ENCODE measurements at places on chromosomes 13 and 19.

- no peak for DNase-seq
Observed at GRCh38 chr19:8192221-8192820, 16.8 kb upstream of the CERS4 start.

DNA sequence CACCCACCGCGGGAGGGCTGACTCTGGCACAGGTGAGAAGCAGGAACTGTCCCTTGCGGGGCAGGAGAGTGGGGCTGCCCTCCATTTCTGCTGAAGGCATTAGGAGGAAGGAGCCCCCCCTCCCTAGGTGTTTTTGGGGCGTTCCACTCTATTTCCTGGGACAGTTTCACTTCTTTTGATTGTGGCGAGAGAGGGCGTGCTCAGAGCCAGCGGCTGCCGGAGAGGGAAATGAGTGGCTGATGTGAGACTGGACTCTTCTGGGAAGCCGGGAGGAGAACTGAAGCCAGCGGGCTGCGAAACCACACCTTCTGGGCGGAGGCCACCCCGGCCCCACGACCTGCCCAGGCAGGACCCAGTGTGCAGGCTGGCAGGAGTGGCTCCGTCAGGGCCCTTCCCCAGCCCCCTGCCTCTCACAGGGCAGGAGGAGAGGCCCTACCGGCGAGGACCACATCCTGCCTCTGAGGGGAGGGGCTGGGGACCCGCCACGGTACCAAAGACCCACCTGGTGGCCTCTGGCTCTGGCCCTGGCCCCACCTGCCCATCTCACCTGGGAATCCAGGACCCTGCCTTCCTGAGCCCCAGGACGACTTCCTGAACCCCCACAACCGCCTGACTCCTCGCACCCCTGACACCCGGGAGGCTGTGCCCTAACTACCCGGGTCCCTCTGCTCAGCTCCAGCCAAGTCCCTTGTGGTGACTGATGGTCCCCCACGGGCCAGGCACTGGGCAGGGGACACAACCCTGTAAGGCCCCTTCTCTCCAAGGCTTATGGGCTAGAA lies 25.9 kb downstream of the MPND start:
- DNase-seq, result no peak

DNA sequence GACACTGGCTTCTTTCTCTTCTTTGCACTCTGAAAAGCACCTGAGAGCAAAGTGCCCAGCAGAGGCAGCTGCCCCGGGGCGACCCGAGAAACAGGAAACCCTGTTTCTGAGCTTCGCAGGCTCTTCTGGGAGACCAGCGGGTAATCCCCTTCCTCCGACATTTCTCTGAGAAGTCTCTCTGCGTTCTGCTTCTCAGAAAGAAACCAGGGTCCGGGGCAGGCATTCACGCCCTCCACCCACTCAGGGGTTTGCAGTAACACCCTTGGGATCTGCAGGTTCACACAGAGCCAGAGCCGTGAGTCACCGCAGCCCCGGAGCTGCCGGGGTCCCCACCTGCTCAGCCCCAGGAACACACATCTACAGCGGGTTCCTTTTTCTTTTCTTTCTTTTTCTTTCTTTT lies 86.0 kb downstream of the GADD45B start:
- no peak for DNase-seq

DNA sequence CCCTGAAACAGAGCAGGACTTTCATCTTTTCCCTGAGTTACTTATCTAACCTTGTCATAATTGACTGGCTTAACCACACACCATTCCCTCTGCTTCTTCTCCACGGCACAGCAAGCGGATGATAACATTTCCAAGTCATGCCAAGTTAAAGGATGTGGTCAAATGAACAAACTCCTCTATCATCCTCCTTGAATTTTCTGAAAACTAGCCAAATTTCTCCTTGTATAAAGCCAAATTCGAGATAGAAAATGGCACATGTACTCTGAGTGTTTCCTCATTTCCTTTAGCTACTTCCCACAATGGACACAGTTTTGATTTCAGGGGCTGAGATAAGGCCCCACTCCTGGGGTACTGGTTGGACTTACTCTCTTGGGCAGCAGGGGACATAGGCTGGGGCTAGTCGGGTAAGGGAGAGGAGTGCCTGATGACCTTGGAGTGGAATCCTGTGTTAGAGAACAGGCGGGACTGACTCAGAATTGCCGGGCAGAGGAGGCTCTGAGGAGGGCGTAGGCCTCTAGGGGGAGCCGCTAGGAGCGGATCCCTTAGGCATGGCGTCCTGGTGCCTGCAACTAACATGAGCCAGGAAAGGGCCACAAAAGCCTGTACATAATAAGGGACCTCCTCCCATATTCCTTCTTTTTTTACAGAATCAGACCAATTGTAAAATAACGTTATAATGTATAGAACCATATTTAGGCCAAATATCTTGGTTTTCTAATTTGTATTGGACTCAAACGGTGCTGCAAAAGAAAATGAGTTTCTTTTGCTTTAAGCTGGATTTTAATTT lies 20.3 kb upstream of the TMTC4 start:
- DNase-seq, result no peak

- DNase-seq, result no peak
Observed at GRCh38 chr13:29483211-29483610, 112.3 kb downstream of the SLC7A1 start.

DNA sequence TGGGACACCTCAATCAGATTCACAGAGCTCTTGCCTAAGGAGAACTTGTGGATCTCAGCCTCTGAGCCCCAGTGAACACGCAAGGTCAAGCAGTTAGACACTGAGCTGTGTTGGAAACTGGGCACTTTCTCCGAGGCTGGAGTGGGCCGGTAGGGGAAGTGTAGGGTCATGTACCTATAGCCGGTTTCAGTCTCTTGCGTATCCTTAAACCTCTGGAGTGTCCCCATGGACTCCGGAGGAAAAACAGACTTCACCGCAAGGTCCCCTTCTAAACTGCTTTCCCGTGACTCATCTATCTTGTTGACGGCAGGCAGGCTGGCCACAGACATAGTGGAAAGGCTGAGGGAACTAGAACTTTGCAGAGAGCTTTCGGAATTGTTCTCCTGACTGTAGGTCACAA lies 11.3 kb downstream of the IQCN start:
- DNase-seq, result no peak

DNA sequence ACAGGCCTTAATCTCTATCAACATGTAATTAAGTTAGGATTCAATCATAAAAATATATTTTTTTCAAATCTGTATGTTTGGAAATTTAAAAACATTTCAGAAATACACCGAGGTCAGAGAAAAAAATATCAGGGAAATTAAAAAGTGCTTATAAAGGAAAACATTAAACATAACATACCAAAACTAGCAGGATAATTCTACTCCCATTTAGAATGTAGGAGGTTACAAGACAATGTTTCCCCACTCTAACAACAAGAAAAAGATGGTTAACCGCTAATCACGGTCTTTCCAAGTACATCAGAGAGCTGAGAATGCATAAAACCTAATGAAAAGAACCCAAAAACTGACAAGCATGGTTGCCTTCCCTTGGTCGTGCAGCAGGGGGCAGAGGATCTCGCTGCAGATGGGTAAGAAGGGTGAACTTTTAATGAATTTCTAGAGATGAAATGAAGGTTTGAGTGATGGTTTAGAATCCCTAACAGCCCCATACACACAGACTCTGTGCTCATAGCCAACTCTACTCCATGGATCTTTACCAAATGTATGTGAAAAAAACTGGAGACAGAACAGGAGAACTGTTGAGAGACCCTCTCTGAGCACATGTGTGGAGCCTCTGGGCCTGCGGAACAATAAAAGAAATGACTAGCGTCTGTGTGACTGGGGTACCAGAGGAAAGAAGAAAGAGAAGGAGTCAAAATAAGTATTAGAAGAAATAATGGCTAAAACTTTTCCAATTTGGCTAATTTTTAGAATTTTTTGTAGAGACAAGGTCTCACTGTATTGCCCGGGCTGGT lies 51.3 kb upstream of the LSM14A start:
- no peak for DNase-seq

GRCh38 chr13:112056284-112056727 lies 10.6 kb upstream of the SOX1 start:
- DNase-seq, result no peak

DNA sequence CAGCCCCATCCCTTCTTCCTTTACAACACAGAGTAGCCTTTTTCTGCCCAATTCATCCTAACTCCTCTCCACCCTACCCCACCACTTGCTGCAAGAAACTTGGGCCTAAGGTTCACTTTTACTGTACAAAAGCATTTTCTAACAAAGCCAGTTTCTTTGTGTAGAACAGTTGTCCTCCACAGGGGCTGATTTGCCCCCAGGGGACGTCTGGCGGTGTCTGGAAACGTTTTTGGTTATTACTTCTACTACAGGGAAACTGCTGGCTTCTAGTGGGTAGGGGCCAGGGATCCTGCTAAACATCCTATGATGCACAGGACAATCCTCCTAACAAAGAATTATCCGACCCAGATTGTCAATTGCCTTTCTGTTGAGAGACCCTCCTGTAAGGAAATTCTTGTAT lies 7.3 kb upstream of the LMO7 start:
- no peak for DNase-seq

GRCh38 chr19:41530761-41531301 lies 45.1 kb upstream of the CEACAM21 start:
- no peak for DNase-seq

DNA sequence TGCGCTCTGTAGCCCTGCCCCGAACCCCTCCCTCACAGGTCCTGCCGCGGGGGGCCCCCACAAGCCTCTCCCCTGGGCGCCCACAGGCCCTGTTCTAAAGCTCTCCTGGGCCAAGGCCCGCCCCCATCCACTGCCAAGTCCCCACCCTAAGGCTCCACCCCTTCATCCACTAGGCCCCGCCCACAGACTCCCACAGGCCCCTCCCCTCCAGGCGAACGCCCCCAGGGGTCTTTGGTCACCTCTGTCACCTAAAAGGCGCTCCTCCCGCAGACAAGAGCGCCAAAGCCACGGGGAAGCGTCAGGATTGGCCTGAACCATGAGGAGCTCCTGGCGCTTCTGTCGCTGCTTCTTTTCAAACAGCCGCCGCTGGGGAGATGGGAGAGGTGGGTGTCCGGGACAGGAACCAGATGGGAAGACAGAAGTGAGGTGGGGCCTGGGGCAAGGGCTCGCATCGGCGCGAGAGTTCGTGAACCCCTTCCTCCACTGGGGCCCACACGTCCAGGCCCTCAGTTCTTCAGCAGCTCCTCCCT lies 2.3 kb downstream of the TULP2 start:
- DNase-seq, result no peak

DNA sequence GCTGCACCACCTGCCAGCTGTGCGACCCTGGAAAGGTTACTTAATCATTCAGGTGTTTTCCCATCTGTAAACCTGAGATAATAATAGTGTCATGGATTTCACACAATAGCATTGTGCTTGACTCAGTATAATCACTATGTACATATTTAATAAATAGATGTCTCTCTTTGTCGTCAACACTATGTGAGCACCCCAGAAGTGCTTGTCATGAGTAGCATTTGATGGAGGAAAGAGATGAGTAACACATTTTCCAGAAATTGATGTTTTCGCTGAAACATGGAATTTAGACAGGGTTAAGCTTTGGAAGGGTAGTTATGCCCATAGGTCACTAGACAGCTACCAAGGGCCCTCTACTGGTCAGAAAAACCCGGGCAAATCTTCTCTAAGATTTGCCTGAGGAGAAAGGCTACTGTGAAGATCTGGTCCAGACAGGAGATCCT lies 9.5 kb upstream of the MBNL2 start:
- DNase-seq, result no peak

DNA sequence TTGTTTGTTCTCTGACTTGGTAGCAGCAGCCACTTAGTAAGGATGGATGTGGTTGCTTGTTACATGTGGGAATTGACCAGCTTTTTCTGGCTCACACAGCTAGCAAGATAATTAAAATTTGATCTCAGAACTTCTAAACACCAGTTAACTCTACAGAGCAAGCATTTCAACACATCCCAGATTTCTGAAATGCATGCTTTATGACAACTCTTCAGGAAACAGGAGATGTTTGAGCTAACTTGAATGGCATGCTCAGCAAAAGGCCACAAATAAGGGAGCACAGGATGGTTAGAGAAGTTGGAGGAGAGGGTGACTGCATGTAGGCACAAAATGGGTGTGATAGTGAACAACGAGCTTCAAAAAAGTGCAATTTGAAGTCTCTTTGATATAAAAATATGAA lies 167.1 kb upstream of the SPRY2 start:
- no peak for DNase-seq

DNA sequence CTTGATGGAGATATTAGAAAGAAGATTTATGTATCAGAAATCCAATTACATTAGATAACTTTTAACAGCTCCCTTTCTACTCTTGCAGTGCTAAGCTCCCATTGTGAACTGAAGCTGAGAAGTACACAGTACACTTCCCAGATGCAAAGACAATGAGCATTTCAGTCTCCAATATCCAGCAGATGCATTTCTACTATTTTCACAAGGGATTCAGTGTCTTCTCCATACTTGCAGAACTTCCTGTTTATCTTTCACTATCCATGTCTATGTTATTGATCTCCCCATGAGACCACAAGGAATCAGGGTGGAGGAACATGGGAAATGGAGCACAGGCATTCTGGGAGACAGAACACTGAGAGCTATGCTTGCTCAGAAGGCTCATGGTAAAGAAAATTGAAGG lies 207.5 kb downstream of the ENOX1 start:
- DNase-seq, result no peak

- DNase-seq, result no peak
Observed at GRCh38 chr19:13033819-13034611, 38.7 kb downstream of the NFIX start.

- DNase-seq, result no peak
Observed at GRCh38 chr13:73079359-73079758, 20.6 kb downstream of the KLF5 start.

GRCh38 chr13:67390462-67391086 lies 160.4 kb upstream of the PCDH9 start:
- no peak for DNase-seq

DNA sequence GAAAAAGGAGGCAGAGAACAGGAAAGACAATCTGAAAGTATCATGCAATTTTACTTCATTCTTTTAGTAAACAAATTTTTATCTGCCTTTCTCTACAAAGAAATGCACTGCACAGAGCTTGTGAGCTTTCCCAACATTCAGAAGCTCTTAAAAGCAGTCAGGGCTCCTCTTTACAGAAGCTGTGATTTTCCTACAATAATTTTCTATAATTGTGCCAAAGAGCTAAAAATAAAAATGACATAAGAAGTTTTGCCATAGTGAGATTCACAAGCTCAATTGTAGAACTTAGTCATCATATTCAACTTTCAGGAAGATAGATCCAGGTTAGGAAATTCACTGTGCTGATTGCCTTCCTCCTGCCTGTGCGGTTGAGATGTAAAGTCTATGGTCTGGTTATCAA lies 341.4 kb downstream of the PCDH9 start:
- no peak for DNase-seq

DNA sequence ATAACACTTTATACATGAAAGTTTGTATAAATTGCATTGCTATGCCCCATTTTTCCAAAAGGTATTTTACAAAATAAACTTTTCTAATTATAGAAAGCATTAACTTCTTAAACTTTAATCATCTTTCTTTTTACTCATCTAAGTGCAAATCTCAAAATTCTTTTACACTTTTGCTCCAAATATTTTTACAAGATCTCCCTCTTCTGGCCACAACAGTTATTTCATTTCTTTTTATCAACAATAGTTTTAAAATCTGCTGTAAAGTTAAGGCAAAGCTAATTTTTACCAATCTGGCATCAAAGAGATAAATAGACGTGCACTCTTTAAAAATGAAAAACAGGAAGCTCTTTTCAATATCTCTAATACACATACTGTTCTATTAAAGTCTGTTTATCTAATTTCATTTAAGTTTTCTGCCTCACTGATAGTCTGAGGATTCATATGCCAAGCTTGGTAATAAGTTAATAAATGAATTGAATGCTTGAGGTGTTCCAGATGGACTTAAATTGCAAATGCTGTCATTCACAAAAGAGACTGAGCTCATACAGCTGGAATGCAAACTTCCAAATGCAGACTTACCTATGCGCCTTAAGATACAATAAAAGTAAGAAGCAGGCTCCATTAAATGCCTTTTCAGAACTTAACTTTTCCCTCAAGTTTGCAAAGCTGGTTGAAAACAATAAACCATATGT lies 583.0 kb upstream of the ATXN8OS start:
- no peak for DNase-seq
